NCI-H774 (cell line): ENCODE measurements at places on chromosomes 2 and 18.

DNA sequence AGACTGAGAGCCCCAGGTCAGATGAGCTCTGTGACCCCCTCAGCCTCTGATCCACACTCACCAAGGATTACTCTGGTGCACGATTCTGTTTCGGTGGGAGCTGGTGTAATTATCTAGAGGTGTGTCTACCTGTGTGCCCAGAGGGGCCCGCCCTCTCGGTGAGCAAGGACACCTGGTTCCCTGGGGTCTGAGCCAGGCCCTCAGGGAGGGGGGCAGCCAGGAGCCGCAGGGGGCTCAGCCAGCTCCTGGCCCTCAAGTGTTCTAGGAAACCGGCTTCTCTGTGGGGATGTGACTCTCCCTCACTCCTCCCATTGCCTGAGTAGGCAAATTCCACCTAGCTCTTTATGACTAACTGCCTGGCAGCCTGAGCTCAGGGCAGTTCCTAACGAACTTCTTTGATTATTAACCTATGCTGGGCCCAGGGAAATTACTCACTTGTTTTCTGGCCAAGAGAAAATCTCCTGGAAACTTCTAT, 17.4 kb downstream of the AGAP1 start:
- no peak for DNase-seq

DNA sequence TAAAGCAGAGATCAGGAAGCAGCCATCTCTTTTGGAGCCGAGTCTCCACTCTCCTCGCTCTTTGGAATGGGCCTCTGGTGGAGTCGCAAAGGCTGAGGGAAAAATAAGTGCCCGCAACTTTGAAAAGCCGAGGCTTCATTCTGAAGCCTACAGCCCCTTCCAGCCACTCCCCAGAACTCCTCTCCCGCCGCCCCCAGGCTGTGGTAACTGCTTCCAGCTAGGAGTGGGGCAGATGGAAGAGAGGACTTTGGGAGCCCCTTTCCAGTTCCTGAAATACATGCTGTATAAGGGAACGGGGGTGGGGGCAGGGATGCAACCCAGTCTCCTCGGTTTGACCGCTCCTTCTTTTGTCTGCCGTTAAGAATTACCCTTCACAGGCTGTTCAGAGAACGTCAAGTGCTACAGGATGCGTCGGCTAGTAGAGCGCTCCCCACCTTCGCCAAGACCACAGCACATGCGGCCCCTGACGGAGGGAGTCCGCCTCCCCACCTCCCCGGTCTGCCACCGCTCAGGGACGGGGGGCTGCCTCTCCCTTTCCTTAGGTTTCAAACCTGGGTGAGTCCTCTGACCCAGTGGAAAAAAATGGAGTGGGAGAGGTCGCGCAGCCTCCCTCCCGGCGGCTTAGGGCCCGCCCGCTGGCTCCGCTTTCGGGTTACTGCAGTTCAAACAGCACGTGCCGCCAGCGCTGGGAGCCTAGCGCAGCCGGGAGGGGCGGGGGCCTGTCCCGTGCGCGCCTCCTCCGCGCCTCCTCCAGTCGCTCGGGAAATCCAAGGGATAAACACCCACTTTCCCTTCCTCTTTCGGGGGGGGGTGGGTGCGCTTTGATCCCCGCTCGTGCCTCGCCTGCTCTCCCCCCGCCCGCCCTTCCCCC, 4.9 kb downstream of the CYP26B1 start:
- DNase-seq = no peak

DNA sequence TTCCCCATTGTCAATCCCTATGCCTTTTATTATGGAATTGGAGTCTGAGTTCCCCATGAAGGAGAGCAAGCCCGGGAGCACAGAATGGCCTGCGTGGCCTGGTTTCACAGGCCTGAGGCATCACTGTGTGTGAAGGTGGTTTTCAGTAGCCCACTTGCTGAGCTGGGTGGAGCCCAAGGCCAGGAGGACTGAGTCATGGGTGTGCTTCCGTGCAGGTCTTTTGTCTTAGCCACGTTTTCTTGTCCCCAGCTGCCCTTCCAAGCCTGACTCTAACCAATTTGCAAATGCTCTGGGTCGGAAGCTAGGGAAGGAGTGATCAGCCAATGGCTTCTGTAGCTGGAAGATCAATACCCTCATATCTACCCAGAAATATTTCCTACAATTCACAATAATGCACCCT, 119.2 kb downstream of the MAPK4 start:
- DNase-seq = no peak

DNA sequence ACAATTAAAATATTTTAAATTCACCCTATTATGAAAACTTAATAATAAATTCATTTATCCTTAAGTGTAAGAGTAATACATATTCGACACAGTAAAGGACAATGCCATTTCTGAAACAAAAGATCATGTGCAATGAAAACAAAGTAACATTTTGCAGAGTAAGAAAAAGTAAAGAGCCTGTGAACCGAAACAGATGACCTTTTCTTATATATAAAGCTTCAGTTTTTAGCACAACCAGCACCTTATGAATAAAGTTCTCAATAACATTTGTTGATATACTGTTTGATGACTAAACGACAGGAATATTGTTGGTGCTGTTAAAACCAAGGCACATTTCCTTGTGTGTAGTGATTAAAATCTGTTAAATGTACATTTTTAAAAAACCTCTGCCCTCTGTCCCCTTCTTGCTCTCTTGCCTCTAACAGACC, 1.5 kb downstream of the PELI1 start:
- DNase-seq = no peak

DNA sequence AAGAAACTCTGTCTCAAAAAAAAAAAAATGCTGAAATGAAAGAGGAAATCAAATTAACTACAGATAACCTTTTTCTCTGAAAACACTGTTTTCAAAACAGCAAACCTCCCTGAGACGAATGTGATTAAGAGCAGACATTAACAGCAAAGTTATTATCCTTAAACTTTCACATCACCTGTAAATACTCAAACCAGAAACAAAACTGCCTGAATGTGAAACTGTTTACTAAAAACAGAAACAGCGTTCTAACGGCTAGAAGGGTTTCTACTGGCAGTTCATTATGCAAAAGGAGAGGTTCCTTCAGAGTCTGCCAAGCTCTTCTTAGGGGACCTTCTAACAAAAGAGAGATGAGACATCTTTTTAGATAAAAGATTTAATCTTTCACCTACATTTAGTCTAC, 45.9 kb downstream of the PNO1 start:
- DNase-seq = no peak

GRCh38 chr2:179201869-179202268, 62.8 kb downstream of the SESTD1 start:
- no peak for DNase-seq

DNA sequence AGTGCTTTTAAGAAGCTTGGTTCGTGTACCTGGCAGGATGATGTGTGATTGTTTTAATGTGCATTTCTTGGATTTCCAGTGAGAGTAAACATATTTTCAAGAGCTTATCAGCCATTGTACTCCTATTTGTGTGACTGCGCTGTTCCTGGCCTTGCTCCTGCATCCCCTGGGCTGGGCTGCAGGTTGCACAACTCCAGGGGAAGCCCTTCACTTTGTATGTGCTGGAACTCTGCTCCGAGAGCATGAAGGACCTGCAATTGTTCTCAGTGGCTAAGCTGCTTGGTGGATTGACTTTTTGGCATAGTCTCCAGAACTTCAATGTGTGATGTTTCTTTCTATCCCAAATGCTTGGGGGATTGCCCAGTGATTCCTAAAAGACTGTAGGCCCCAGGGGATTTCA, 18.8 kb downstream of the ATP6V1C2 start:
- DNase-seq = no peak

GRCh38 chr2:238793801-238794449, 54.0 kb upstream of the TWIST2 start:
- no peak for DNase-seq

- no peak for DNase-seq
These were observed 48.9 kb downstream of the POLR1A start for GRCh38 chr2:86056590-86057331.

DNA sequence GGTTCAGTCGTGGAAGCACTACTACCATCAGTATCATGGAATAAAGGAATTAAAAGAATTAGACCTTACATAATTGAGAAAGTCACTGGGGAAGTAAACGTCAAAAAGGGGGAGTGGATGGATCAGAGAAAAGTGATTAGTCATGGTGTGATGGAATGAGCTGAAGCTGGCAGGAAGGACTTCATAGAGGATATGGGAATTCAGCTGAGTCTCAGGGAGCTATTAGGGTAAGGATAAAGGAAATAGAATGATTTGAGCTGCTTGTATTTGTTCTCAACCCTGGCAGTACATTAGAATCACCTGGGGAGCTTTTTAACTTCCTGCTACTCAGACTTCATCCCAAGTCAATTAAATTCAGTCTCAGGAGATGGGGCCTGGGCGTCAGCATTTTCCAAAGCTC, 53.4 kb upstream of the SETBP1 start:
- no peak for DNase-seq

GRCh38 chr2:233386382-233387041, 32.2 kb downstream of the DGKD start:
- DNase-seq = no peak

DNA sequence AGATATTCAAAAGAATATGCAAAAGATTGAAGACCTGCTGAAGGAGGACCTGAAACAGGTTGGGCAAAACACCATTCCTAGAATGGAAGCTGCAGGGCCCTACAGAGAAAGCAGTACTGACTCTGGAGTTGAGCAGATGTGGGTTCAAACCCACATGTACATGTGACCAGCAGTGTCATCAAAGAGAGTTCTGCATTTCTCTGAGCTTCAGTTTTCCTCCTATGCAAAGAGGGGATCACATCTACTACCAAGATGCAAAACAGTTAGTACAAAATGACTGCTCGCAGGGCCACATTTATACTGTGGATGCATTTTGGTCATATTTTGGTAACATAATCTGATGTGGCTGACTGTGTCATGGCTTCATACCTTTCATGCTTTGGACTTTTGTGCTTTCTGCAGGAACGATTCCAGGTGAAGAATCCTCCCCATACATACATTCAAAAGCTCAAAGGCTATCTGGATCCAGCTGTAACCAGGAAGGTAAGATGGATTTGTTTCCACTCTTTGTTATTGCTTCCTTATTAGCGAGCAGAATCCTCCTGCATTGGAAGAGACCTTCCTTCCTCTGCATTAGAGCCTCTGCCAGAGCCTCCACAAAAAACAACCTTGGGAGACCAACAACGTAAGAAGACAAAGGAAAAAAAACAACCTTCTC, 174.8 kb downstream of the PRPF40A start:
- no peak for DNase-seq

- no peak for DNase-seq
These were observed 199.8 kb downstream of the MYT1L start for GRCh38 chr2:2131075-2131789.

DNA sequence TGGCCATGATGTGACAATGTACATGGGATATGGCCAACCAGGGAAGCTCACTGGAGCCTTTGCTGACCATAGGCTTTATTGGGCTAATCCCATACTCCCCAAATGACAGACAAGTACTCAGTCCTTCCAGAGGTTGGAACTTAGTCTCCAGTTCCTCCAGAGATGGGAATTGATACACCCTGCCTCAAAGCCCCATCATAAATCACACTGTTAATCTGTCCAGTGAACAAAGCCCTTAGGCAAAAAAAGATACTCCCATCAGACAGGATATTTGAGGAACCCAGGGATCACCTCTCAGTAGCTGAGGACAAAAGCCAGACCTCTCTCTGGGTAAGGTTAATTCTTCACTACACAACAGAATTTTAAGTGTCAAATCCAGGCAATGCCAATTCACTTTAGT, 247.5 kb upstream of the CDH20 start:
- no peak for DNase-seq

GRCh38 chr2:6394276-6394675, 471.4 kb downstream of the CMPK2 start:
- DNase-seq = no peak

DNA sequence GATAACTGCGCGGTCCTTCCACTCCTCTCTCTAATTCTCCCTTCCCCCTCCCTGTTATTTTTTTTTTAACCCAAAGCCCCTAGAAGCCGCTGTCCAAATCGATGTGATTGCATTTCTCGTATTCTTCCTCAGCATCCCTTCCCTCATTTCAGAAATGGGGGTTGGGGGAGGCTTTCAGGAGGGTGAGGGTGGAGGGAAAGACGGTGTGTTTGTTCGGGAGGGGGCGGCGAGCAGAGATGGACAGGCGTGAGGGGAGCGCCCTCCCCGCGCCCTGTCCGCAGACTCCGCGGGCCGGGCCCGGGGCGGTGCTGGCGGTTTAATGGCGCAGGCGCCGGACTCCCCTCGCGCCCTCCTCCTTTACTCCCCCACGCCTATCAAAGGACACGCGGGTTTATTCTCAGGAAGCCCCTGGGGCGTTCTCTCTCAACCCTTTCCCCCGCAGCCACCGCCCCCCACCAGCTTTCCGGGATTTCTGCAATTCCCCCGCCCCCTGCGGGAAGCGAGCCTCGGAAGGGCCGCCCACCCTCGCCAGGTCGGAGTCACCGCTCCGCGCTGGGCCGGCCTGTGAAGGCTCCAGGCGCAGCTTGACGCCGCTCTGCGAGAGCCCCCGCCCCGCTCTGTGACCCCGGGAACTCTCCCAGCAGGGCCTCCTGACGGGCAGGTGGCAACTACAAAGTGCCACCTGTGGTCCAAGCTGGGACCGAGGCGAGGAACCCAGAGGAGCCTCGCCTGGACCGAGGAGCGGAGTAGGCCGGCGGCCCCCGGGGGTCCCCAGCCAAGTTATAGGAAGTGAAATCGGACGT, 981 bp downstream of the ST8SIA3 start:
- DNase-seq = no peak

GRCh38 chr2:225182126-225182525, 139.9 kb upstream of the DOCK10 start:
- DNase-seq = no peak

DNA sequence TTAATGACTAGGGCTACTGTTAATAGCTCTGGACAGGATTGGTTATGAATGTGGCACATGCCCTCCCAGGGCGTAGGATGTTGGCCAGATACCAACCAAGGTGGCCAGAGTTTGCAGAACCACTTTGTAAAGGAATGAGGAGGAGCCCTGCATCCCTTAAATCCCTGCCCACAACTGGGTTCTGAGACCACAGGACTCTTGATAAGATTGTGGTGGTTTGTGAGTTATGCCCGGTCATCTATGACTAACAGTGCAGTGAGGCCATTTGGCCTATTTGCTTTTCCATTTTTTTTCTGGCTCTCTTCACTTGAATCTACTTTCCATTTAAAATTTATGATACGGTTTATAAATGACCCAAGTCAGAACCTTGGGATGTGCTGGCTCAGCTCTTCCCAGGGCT, 294.5 kb downstream of the PRKCE start:
- no peak for DNase-seq

DNA sequence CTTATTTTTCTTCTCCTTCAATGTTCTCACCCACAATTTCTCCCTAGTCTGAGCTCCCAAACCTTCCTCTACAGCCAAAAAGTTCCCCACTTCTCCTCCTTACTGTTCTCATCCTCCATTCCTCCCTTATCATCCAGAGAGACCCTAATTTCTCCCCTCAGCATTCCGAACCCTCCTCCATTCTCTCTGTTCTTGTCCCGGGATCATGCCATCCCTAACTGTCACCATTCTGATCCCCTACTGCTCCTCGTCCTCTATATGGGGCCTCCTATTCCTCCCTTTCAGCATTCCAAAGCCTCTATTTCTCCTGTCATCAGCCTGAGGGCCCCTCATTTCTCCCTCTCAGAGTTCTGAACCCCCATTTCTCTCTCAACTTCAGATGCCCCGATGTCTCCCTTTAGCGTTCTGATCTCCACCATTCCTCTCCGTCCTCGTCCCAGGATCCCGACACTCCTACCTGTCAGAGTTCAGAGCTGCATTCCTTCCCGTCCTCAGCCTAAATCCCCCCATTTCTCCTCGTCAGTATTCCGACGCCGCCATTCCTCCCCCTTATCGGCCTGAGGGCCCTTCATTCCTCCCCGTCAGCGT, 522 bp downstream of the MBD1 start:
- DNase-seq = no peak

- DNase-seq = peak; percentile 42
These were observed 68.0 kb downstream of the SERPINB8 start for GRCh38 chr18:64037812-64038414.
